ENCODE measurements at places on chromosomes 6 and 20.
A peak's percentile ranks its signal among the peaks of the same experiment; 100 is the strongest.

- DNase-seq, result no peak
Observed at GRCh38 chr6:45419571-45420082, 41.9 kb upstream of the SUPT3H start.

GRCh38 chr6:169449221-169449620 lies 195.6 kb upstream of the THBS2 start:
- no peak for DNase-seq

DNA sequence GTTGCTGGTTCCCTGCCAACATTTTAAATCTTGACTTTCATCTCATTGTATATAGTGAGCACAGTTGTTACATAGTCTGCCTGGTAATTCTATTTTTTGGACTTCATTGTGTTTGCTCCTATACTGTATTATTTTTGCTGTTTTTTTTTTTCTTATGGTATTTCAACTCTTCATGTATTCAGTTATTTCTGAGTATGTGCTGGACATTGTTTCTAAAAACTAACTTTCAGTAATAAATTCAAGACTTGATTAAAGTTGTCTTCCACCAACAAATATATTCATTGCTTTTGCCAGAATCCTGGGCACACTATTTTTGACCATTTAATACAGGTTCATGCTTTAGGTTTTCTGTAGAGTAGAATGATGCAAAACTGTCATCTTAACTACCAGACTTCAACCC lies 698.3 kb downstream of the MAFB start:
- no peak for DNase-seq

DNA sequence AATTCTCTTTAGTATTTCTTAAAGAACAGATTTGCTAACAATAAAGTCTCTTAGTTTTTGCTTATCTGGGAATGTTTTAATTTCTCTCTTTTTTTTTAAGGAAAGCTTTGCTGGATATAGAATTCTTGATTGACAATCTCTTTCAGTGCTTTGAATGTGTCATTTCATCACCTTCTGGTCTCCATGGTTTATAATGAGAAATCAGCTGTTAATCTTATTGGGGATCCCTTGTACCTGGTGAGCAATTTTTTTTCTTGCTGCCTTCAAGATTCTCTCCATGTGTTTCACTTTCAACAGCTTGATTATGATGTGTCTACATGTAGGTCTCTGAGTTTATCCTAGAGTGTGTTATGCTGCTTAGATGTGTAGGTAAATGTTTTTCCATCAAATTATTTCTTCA lies 16.4 kb upstream of the PSMF1 start:
- no peak for DNase-seq

- DNase-seq, result no peak
Observed at GRCh38 chr6:116468293-116468692, 7.1 kb downstream of the CALHM6 start.

GRCh38 chr20:14012671-14013070 lies 17.4 kb downstream of the MACROD2 start:
- no peak for DNase-seq

DNA sequence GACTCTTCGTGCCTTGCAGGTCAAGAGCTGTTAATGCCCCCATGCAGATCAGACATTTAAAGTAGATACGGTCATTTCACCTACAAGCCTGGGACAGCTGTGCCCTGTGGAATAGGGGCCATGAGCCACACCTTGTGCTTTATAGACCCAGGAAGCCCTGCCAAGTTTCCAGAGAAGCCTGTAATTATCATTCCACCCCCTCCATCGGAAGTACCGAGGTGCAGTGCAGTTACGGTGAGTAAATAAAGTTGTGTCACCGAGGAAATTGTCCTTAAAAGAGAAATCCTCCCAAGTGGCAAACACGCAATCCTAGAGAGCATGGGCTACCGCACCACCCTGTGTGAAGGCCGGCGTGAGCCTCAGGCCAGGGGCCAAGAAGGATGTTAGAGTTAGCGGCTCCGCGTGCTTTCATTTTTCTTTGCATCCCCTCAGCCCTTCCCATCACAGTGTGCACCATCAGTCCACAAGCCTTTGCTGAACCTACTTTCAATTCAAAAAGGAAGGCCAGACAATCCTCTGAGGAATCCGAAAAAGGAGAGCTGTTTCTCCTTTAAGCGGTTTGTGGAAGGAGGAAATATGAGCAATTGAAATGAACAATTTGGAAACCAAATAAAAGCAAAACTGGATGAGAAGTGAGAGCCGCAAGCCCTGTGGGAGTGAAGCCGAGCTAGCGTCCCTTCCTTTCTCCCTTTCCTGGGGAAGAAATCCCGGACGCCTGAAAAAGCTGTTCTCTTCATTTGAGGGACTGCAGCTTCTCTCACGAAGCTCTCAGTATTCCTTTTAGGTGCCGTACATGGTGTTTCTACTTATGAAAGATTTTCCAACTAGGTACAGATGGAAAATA lies 183.3 kb upstream of the PDE10A start:
- no peak for DNase-seq

- no peak for DNase-seq
Observed at GRCh38 chr6:44428682-44429081, 41.2 kb downstream of the CDC5L start.

- DNase-seq, result no peak
Observed at GRCh38 chr6:44470746-44471145, 83.2 kb downstream of the CDC5L start.

GRCh38 chr6:37583261-37583660 lies 83.6 kb upstream of the CCDC167 start:
- no peak for DNase-seq

GRCh38 chr6:50979171-50979525 lies 160.5 kb downstream of the TFAP2B start:
- no peak for DNase-seq

- DNase-seq, result no peak
Observed at GRCh38 chr6:166621114-166621540, 5.9 kb downstream of the RPS6KA2 start.

DNA sequence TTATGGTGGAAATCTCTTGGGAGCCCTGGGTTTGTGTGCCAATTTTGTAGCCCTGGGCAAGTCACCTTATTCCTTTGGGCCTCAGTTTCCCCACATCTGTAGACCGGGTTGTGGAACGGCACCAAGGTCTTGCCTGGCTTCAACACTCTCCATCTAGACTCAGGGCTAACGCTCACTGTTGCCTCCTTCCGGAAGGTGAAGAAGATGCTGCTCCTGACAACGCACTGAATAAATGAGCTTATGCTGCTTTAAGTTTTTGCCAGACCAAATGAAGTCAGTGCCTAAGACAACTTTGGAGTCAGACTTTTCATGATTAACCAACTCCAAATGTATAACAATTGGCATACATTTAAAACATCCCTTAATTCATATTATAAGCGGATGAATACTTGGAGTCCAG lies 53.1 kb downstream of the PSMG4 start:
- no peak for DNase-seq

DNA sequence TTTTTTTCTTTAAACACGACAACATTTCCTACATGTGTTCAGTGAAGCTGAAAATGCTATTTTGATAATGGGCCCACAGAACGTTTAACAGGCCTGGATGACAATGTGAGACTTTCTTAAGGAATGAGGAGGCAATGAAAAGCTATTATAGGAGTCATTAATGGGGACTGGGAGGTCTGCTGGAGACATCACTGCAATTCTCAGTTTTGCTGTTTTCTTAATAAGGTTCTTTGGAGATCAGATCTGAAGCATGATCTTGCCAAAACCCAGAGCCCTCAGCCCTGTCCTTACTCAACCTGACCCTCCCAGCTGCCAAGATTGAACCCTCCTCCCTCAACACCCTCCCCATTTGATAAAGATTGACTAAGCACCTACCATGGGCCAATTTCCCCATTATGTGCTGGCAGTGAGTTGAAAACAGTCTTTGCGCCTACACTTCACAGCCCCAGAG lies 353.1 kb downstream of the MAFB start:
- no peak for DNase-seq

- DNase-seq, result no peak
Observed at GRCh38 chr20:6355754-6356451, 233.1 kb upstream of the FERMT1 start.

DNA sequence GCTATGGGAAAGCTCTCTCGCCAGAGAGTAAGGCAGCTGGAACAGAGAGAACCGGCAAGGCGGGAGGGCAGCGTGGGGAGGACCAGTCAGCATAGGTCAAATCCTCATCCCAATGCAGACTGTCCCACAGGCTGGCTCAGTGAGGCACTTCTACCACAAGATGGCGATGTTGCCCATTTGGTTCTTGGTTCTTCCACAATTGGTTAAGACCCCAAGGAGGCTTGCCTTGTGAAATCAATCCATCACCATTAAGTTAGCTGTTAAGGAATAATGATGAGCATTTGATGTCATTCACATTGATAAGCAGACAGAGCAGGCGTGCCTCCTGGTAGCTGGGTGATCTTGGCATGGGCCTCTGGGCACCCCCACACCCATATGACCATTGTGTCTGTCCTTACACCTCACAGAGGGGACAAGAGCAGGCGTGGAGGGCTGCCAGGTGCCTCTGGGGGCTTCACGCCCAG lies 2.4 kb downstream of the CSTL1 start:
- no peak for DNase-seq

GRCh38 chr6:166286839-166287271 lies 21.3 kb downstream of the PRR18 start:
- DNase-seq, result no peak

DNA sequence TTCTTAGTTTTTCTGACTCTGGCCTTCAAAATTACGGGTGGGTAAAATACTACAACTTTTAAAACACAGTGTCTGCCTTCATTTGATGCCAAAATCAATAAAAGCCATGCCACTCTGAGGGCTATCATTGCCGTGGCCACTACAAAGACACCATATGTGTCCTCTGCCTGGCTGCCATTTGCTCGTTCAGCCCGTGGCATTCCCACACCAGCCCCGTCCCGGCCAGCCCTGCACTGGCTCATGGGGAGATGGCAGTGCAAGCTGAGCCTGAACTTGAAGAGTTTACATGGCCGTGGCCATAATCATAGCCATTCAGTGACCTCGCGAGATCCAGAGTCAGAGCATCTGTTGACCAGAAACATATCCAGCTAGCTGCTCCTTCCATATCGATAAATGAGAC lies 79.2 kb downstream of the SMOC2 start:
- DNase-seq, result no peak

- DNase-seq, result no peak
Observed at GRCh38 chr6:116254297-116255056, 602 bp upstream of the TSPYL4 start.

- DNase-seq, result no peak
Observed at GRCh38 chr20:52261792-52262191, 70.2 kb upstream of the ZFP64 start.

- DNase-seq, result no peak
Observed at GRCh38 chr6:44284867-44285266, 14.6 kb downstream of the TMEM151B start.

- DNase-seq, result peak; percentile 49
Observed at GRCh38 chr6:136306466-136306865, 16.8 kb upstream of the BCLAF1 start.

DNA sequence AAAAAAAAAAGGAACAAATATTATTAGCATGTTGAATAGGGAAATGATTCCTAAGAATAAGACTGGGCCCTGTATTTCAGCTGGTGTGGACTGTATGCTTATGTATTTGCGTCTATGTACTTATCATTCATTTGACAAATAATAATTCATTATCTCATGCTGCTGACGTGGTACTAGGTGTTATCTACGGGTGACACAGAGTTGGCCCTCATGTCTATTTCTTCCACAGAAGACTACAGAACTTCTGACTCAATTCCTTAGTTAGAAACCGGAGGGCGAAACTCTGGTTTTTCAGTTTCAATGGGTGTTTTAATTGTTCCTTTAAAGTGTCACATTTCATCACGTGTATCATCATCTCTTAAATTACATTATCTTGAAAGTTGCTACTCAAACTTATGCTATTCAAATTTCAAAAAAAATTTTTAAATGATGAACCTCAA lies 305.9 kb downstream of the CLIC5 start:
- no peak for DNase-seq

DNA sequence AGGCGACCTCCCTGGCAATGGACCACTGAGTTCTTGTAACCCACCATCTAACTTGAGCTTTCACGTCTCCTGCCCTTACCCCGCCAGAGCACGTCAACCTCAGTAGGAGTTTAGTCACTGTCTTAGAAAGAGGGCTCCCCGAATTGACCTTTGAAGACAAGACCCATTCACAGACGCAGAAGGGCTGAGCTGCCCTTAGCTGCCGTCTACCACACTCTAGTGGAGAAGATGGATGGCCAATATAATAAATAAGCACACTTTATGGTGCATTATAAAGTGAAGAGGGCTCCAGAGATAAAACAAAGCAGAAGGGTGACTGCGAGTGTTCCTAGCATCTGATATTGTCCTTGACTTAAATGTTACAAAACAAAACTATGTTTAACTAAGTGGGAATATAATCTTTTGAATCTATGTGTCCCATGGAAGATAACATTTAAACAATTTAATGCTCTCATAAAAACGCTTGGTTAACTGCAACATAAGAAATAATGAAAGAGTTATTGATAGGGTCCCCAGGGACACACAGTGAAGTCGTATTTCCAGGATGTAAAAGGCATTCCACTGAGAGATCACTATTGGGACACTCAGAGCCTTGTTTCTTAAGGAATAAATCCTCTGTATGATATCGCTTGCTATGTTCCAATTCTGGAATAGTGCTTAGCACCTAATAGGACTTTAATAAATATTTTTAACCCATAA lies 261.1 kb downstream of the THBS2 start:
- DNase-seq, result no peak

DNA sequence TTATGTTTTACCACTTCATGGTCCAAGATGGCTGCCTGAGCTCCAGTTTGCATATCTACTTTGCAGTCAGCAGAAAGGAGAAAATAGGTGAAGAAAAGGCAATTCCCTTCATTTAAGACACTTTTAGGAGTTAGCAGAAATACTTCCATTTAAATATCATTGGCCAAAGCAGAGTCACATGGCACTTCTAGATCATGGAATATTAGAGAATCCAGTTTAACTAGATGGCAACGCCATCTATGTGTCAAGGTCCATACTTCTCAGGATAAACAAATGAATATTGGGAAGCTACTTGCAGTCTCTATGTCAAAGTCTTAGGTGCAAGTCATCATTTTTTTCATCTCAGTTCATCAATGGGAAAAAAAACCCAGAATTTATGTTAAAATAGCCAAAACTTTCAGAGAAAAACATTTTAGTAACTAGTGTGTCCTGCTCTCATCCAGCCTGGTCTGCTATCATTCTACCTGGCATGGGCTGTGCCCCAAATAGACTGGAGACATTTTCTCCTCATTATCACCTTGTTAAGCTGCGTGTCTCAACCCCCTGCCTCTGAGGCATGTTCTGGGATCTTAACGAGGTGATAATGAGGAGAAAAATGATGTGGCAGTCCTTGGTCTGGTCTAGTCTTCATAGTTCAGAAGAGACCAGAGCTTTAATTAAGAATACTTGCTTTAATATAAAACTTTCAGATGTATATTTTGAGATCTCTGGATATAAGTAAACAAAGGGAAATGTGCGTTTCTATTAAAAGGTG lies 227.3 kb downstream of the TBX18 start:
- no peak for DNase-seq

GRCh38 chr6:41455818-41456217 lies 90.4 kb upstream of the FOXP4 start:
- no peak for DNase-seq

- peak; percentile 70 for DNase-seq
Observed at GRCh38 chr6:13454286-13455221, 32.8 kb downstream of the GFOD1 start.
